Coronary artery (tissue), 2 donors: ENCODE measurements at places on chromosomes 13 and 19.

GRCh38 chr19:35693422-35693821 is 10.9 kb upstream of the ZBTB32 start:
- no peak for DNase-seq

DNA sequence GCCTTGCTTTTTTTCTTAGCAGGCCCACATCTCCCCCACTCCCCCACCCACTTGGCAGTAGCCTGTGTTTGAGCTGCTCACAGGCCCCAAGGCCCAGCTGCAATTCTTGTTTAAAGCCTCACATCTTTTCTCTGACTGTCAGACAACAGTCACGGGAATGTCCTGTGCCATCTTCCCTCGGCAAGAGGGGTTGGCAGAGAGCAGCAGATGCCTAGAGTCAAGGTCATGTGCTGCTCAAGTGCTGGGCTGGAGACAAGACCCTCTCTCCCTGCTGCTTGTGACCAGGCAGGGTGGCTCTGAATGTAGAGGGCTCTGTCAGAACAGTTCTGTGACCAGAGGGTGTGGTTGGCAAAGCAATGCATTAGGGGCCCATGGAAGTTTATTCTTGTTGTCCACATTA is 47.4 kb downstream of the BBC3 start:
- no peak for DNase-seq

- DNase-seq: no peak
These were observed 1.8 kb downstream of the ZNF114 start for GRCh38 chr19:48271531-48272151.

GRCh38 chr13:77489566-77490337 is 45.8 kb upstream of the SCEL start:
- no peak for DNase-seq

DNA sequence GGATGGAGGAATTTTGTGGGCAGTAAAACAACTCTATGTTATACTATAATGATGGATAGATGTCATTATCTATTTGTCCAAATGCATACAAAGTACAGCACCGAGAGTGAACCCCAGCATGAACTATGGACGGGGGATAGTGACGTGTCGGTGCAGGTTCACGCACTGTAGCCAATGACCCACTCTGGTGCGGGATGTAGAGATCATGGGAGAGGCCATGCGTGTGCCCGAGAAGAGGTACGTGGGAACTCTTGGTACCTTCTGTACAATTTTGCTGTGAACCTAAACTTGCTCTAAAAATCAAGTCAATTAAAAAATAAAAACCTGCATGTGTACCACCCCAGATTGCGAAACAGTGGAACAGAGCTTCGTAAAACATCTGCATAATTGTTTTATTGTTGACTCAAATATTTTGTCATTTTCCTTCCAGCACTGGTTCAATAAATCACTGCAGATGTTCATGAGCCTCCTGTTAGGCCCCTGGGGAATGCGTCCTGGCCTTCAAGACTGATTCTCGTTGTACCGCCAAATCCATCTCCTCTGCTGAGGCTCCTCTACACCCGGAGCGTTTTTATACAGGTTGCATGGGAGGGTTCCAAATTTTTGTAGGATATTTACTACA is 30.9 kb downstream of the COL4A1 start:
- DNase-seq: no peak

DNA sequence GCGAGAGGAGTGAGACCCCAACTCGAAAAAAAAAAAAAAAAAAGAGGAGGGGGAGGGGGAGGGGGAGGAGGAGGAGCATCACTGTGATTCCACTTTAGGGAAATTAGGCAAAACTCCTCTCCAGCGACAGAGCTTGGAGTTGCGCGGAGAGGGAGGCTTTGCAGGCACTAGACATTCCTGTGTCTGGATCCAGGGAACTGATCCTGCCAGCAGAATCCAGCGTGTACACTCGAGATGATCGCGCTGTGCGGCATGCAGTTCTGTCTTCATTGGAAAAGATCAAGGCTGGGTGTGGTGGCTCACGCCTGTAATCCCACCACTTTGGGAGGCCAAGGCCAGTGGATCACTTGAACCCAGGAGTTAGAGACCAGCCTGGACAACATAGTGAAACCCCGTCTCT is 29.6 kb upstream of the KLF2 start:
- DNase-seq: no peak

GRCh38 chr13:27968316-27969081 is 616 bp downstream of the CDX2 start:
- no peak for DNase-seq

- DNase-seq: no peak
These were observed 31.7 kb upstream of the IL17D start for GRCh38 chr13:20671789-20672188.

- DNase-seq: no peak
These were observed 374.3 kb downstream of the FOXO1 start for GRCh38 chr13:40292108-40292507.

- no peak for DNase-seq
These were observed 3.5 kb upstream of the ZNF787 start for GRCh38 chr19:56124578-56124977.

- DNase-seq: no peak
These were observed 118.8 kb downstream of the VWA8 start for GRCh38 chr13:41842036-41842620.

GRCh38 chr13:64985075-64985474 is 2245.1 kb downstream of the PCDH9 start:
- no peak for DNase-seq

- no peak for DNase-seq
These were observed 887 bp downstream of the NDUFS7 start for GRCh38 chr19:1384478-1385110.

- DNase-seq: no peak
These were observed 37.7 kb upstream of the CYP4F8 start for GRCh38 chr19:15577184-15577771.

GRCh38 chr19:41877916-41878905 is 1.1 kb downstream of the CD79A start:
- DNase-seq: no peak

DNA sequence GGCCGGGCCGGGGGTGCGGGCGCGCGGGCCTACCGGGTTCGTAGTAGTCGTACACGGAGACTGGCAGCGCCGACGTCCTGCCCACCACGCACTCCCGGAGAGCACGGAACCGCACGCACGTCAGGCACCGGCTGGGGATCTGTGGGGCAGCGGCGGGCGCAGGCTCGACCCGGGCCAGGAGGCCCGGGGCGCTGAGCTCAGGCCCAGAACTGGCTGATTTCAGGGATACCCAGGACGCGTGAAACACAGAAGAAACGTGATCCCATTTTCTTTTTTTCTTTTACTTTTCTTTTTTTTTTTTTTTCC is 9.0 kb downstream of the F2RL3 start:
- no peak for DNase-seq

GRCh38 chr13:54394085-54394700 is 1365.6 kb downstream of the OLFM4 start:
- DNase-seq: no peak

- no peak for DNase-seq
These were observed 1308.4 kb downstream of the SLITRK5 start for GRCh38 chr13:88979465-88980175.
